Natural killer cell (primary cell): ENCODE measurements at places on chromosomes 12 and 14. TPM values are rescaled to one million over a fixed set of nuclear protein-coding genes. Genes with fewer than 3 reads are reported as not detected.
A peak's percentile ranks its signal among the peaks of the same experiment; 100 is the strongest.

The PTHLH gene
- not detected for total RNA-seq

The KCNMB4 gene
- 0.43 TPM for total RNA-seq

The OR6C2 gene
- not detected for total RNA-seq

DNA sequence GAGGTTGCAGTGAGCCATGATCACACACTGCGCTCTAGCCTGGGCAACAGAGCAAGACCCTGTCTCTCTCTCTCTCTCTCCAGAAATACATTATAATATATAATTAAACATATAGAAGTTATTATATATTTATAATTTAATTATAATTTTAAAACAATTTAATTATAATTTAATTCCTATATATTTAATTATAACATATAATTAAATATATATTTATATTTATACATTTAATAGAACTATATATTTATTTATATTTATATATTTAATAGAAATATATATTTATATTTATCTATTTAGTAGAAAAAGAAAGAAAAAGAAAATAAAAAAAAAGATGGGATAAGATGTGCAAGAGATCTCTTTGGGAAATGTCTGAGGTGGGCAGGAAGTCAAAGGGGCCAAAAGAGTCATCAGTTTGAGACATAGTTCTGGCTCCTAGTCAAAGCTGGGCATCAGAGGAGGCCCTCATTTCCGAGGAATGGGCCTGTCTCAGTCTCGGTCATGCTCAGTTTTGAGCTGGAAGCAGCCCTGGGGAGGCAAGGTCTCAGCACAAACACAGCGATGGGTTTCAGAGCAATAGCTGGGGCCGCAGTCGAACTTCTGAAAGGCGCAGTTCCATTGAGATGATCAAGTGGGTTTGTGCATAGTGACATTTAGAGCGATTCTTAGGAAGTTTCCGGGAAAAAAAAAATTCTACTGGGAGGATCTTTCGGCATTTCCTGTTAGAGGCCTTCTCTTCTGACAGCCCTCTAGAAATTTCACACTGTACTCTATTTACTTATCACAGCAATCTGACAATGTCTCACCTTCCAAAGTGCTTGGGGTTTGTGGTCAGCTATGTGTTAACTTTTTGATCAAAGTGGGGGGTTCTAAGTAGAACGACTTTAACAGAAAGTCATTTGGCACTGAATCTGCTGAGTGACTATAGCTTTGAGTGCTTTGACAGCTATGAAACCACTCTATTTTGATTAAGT is 58.7 kb upstream of the GZMB start:
- no peaks in the 10 kb centered on the region for H3K36me3 ChIP-seq
- peak overlapping the region; percentile 9 for H3K4me3 ChIP-seq
- peak; percentile 36 for DNase-seq
- H3K27me3 ChIP-seq: no peaks in the 10 kb centered on the region

DNA sequence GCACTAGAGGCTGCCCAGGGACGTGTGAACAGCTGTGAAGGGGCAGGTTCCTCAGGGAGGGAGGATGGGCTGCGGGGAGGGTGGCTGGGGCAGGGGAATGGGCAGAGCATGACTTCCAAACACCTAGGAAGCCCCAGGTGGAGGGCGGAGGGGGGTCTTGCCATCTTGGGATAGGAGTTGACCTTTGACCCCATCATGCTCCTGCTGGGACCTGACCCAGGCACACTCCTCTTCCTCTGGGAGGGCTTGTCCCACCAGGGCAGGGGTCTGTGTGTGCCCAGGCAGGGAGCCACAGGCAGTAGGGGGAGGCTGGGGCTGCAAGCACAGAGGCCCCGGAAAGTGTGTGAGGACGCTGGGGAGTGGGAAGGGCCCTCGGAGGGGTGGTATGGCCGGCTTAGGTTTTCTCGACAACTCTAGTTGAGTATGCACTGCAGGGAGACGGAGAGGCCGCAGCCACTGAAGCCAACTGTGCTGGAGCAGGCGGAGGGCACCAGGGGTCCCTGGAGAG is 3.3 kb upstream of the ANKRD9 start:
- H3K27me3 ChIP-seq: no peaks in the 10 kb centered on the region
- H3K36me3 ChIP-seq: no peaks in the 10 kb centered on the region
- H3K4me1 ChIP-seq: peaks cover 26% of the 10 kb centered on the region
- DNase-seq: no peak
- H3K4me3 ChIP-seq: no peak overlapping the region

DNA sequence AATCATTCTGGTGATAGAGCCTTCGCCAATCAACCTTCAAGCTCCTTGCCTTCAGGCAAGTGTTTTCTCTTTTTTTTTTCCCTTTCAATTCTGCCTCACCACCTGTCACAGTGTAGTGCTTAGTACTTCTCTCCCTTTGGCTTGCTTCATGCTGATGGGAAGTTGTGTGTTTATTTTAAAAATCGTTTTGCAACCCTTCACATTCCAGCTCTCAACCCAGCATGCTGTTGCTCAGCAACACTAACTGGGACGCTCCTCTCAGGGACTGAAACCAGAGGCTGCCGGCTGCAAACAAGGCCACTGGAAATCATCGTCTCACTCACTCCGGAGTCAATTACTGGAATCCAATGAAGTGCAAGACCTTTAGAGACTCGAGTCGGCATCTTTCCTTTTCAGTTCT is 342.7 kb downstream of the PRKD1 start:
- H3K4me1 ChIP-seq: no peaks in the 10 kb centered on the region
- H3K36me3 ChIP-seq: no peaks in the 10 kb centered on the region
- H3K4me3 ChIP-seq: no peak overlapping the region
- no peak for DNase-seq

GRCh38 chr12:101570047-101570446 is 24.7 kb upstream of the MYBPC1 start:
- peaks cover 2% of the 10 kb centered on the region for H3K27me3 ChIP-seq
- H3K4me1 ChIP-seq: no peaks in the 10 kb centered on the region
- no peak for DNase-seq
- no peaks in the 10 kb centered on the region for H3K36me3 ChIP-seq
- H3K4me3 ChIP-seq: no peak overlapping the region

DNA sequence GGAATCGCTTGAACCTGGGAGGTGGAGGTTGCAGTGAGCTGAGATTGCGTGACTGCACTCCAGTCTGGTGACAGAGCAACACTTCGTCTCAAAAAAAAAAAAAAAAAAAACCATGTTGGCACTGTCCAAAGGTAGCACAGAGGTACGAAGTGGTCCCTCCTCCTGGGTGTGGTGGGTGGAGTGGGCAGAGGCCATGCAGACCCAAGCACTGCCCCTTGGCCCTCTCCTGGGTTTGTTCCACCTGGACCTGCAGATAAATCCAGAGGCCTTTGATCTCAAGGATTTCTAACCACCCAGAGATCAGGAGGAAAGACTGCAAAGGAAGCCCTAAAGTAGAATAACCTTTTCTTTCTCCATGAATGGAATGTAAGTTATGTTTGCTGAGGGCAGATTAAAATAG is 8.7 kb upstream of the GALNT6 start:
- DNase-seq: no peak
- H3K27me3 ChIP-seq: no peaks in the 10 kb centered on the region
- no peaks in the 10 kb centered on the region for H3K36me3 ChIP-seq
- no peak overlapping the region for H3K27ac ChIP-seq
- no peak overlapping the region for H3K4me3 ChIP-seq

DNA sequence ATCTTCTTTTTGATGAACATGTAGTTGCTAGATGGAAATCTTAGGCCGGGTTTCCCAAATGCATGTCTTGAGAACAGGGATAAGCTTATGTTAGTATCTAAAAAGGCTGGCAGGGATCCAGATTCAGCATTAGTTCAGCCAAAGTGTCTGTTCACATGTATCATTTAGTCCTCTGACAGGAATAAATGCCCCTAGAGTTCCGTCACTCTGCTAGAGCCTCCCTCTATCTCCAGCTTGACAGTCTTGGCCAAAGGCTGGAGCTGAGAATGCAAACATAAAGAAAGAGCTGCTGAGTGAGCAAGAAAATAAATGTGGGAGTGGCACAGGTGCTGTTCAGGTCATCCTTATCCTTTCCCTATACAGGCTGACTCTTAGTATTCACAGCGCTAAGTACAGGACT is 13.8 kb upstream of the NELL2 start:
- no peak for DNase-seq
- no peaks in the 10 kb centered on the region for H3K27me3 ChIP-seq
- H3K4me3 ChIP-seq: no peak overlapping the region
- H3K36me3 ChIP-seq: no peaks in the 10 kb centered on the region
- no peaks in the 10 kb centered on the region for H3K4me1 ChIP-seq

DNA sequence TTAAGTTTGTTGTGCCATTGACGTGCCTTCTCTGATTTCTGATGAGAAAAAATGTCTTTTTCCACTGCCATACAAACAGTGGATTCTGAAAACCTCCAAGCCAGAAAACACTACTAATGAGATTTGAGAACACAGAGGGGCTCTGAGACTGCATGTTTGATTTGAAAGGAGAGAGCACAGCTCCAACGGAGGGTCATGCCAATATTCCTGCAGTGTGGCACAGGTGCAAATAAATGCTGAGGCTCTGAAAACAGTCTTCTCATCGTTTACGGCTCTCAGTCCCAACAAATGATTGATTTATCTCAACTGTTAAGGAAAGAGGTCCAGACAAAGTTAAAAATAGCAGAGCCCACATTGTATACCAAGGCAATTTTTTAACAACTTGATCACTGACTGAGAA is 128.7 kb downstream of the KCNH5 start:
- DNase-seq: no peak
- no peak overlapping the region for H3K27ac ChIP-seq
- no peaks in the 10 kb centered on the region for H3K4me1 ChIP-seq
- H3K4me3 ChIP-seq: no peak overlapping the region
